T-cell (primary cell): ENCODE measurements at places on chromosomes 3 and 15.

DNA sequence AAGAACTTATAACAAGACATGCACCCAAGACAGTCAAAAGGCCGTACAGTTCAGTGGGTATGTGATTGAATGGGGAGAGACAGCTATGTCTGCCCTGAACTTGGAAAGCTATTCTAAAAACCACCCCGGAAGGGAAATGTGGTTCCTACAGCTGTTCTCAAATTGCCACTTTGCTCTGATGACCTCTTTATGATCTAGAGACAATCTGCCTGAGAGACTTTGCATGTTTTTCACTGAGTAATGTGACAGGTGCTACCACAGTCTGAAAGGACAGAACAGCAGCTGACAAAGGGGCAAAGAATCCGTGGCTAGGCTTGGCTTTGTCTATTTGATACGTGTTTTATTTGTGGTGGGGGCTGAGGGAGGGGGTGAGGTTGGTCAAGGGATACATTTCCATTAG, 148.3 kb upstream of the NPHP3 start:
- DNase-seq = no peak

DNA sequence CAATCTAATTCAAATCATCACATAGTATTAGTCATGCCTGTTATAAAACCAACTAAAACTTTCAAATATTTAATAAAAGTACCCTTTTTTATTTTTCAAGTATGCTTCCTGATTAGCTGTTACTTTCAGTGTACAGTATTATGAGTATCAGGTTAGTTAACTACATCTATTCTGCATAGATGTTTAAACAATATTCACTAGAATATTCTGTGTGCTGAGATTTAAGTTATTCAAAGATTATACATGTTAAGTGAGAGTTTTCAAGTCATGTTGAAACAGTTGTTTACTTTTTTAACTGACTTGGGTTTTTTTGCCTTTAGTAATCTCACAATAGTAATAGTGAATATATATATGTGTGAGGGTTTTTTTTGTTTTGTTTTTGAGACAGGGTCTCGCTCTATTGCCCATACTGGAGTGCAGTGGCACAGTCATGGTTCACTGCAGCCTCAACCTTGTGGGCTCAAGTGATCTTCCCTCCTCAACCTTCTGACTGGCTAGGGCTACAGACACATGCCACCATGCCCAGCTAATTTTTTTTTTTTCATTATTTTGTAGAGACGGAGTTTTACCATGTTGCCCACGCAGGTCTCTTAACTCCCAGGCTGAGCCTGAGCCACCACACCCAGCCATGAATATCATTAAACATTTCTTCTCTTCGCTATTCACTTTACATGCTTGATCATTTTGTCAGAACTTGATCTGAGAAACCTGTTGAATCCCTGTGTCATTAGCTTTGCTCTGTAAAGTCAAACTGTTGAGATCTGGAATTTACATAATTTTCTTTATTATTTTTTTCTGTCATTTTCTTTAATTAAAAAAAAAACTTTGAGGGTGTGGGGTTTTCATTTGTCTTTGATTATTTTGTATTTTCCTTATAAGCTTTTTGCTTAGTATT, 286.2 kb upstream of the UBE2E1 start:
- no peak for DNase-seq

DNA sequence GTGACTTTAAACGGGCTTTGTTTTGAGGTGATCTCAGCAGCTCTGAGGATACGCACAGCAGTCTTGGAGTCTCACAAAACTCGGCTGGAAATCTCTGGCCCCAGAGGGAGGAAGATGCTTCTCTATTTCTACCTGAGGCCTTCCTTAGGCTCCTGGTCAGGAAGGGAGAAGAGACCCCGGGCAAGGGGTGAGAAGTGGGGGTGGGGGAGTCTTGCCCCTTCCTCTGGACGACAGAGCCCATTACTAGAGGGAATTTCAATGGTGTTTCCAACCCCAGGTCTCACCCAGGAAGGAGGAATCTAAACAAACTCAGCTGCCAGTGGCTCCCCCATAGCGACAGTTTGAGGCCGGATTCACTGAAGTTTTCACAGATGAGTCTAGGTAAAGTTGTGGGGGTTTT, 37.4 kb upstream of the PCSK6 start:
- no peak for DNase-seq

GRCh38 chr3:23055733-23056376, 147.3 kb upstream of the UBE2E2 start:
- no peak for DNase-seq

DNA sequence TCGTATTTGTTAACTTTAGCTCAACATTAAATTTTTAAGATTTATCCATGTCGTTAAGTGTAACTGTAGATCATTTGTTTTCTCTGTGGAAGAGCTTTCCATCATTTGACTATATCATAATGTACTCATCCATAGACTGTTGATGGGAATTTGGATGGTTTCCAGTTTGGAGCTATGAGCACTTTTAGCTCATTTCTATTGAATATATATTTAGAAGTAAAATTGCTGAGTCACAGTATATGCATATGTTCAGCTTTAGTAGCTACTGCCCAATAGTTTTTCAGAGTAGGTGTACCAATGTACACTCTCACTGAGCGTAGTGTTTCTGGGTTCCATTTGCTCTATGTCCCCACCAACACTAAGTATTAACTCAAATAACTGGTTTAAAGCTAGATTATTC, 263.0 kb downstream of the ULK4 start:
- no peak for DNase-seq

DNA sequence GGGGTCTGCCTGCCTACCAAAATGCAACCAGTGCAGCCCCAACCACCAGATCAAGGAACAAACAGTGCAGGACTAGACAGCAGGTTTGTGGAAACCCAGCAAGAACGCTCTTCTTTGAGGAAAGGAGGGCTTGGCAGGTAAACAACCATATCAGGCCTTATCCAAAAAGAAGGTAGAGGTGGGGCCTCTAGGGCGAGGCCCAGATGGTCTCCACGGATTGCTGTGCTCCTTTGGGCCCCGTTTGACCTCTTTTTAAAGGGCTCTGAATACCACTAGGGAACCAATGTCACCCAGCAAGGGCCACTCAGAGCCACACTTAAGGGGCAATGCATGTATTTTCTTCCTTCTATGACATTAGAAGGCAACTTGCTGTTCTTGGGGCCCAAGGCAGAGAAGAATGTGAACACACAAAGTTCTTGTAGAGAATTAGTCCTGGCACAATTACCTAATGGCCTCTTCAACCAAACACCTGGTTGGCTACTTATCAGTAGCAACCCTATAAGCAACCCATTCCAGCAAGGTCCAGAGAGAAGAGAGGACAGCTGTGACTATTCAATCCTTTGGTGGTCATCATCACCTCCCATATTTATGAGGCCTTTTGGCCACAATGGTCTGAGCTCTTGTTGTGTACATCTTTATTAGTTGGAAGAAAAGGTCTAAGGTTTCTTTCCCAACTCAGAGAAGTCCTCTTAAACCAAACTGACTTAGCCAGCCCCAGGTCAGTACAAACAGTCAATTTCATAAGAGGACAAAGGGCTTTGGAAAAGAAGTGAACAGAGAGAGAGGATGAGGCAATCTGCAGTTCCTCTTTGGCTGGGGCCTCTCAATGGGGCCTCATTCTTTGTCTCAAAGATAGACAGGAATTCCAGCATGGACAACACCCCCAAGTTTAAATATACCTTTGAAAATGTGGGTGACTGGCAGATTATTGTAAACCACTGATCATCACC, 36.0 kb downstream of the FOXP1 start:
- no peak for DNase-seq

DNA sequence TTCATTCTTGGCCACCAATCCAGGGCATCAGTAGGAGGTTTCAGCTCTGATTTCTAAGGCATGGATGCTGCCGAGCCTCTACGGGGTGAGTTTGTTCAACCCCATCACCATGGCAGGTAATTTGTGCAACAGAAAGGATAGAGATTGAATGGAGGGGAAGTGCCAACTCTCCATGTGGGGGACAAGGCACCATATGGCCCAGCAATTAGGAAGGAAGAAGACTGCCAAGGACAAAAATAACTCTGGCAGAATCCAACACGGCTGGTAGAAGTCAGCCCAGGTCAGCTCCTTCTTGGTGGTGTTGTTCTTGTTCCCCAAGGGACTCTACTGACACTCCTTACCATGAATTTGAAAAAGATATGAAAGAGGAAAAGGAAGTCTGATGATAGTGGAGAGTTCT, 503.9 kb downstream of the MAGI1 start:
- DNase-seq = no peak

- DNase-seq = no peak
Measured at GRCh38 chr3:190741788-190742187, 120.7 kb downstream of the GMNC start.

GRCh38 chr3:112471596-112472325, 27.5 kb downstream of the BTLA start:
- DNase-seq = no peak

DNA sequence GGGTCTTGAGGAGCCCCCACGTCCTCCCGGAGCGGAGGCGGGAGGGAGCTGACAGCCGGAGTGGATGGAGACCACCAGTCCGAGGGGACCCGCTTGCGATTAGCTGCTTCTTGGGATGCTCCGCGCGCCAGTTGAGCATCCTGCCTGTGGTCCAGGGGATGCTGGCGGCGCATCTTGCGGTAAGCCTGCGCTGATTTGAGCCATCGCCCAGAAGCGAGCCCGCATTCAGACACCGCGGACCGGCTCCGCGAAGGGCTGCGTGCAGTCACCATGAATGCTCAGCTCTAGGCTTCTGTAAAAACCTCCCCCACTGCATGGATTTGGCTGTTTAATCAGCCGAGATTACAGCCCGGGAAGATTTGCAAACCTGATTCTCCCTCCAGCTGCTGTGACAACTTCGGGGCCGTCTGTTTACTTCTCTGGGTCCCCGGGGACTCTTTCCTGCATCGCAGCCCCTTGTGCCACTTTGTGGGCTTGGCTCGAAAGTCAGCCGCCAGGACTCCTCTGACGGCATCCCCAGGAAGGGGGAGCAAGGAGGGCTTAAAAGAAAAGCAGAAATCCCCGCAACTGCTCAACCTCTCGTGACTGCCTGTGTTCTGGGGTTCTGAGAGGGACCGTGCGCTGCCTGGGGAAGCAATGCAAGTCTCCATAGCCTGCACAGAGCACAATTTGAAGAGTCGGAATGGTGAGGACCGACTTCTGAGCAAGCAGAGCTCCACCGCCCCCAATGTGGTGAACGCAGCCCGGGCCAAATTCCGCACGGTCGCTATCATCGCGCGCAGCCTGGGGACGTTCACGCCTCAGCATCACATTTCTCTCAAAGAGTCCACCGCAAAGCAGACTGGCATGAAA, 171.1 kb downstream of the KCNAB1 start:
- peak; percentile 18 for DNase-seq

GRCh38 chr15:63818629-63819028, 15.1 kb downstream of the HERC1 start:
- no peak for DNase-seq

GRCh38 chr3:61964566-61964965, 403.2 kb downstream of the PTPRG start:
- DNase-seq = no peak

GRCh38 chr15:98855815-98856531, 151.6 kb downstream of the PGPEP1L start:
- DNase-seq = no peak

DNA sequence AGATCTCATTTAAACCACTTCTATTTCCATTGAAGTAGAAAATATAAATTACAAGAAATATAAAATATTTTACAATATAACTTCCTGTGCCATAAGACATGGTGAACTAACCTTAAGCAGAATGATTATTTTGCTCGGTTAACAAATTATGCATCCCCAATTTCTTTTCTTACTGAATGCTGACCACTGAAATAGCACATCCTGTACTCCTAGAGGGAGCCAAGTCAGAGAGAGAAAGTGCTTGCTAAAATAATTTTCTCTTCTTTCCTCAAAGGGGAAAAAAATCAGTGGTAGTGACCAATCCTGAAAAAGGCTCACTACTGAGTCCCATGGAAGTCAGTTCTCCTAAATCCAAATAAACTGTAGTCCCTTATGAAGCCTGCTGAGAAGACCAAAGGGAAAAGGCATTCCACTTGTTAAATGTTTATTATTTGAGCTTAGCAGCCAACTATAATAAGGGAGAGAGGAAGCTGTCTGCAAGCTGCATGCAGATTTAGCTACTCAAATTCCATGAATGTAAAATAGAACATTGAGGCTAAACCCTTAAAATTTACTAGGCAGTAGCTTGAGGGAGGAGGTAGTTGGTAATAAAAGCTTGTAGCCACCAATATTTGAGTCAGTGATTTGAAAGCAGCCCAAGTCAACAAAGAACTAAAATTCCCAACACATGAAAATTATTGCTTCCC, 33.1 kb downstream of the CEP152 start:
- no peak for DNase-seq

DNA sequence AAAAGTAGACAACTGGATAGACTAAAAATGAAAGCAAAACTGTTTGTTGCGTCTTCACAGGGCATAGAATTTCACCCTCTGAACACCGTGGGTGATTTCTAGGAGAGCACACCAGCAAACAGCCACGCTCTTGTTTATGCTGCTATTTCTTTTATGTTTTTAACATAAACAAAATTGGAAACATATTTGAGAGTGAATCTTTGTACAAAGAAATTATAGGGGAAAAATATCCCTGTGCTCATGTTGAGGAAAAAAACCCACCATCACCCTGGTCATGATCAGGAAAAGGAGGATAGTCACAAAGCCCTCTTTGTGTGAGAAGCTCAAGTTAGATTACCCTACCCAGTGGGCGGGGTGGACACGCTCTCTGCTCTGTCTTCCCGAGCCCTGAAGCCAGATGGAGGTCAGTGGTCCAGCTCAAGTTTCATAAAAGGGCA, 313.3 kb downstream of the SATB1 start:
- DNase-seq = no peak

DNA sequence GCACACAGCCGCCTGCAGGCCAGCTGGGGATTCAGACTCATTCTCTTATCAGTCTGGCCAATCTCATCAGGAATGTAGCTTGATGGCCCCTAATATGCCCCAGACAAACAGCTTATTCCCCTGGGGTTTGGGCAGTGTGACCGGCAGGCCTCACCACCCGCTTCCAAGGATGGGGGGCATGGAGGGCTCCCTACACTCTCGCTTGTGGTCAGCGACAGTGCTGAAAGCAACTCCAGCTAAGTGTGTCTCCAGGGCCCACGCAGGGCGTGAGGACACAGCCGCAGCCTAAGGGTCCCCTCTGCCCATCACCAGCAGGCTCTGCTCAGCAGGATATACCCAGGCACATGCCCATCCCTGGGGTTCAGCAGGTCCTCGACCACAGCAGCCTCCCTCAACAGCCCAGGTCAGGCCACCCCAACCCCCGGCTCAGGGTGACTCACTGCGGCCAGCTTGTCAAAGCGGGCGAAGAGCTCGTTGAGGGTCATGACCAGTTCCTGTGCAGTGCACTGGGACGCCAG, 116.7 kb downstream of the ADCY5 start:
- no peak for DNase-seq
